ENCODE measurements at places on chromosomes 16 and 17.

GRCh38 chr17:75345514-75346167 is 56.4 kb upstream of the SLC25A19 start:
- DNase-seq, result no peak

DNA sequence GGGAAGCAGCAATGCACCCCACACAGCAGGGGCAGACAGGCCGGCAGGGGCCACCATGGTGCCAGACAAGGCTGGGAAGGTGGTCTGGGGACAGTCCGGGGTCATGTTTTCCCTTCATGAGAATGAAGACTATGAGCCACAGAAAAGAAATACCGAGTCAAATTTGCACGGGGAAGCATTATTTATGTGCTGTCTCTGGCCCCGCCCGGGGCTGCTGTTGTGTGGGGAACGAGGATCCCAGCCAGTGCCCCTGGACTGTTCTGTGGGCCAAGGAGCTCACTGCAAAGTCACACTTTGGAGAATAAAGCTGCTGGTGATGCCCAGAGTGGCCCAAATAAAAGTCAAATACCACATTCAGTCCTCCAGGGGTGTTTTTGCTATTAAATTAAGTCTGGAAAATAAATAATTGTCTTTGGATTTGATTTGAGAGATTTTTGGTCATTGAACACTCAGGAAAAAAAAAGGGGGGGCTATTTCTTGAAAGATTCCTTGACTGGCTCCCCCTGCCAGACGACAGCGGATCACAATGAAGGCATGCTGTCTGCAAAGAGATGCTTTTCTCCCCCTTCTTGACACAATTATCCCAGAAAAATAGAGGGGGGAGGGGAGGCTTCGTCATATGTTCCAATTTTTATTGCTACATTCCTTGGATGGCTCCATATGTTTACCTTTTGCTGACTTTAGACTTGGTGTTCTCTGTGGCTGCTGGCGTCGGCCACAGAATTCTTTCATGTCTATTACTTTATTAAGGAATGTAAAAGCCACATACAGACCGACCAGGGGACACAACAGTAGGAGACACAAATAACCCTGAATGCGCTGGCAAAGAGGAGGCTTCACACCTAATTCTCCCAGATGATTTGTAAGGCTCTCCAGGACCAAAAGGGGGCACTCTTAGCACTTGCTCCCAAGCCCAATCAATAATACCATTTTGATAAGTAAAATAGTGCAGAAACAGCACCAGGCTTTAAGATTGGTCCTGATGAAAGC is 27.1 kb upstream of the ANKFN1 start:
- DNase-seq, result no peak

GRCh38 chr17:46092991-46093390 is 93.9 kb downstream of the STH start:
- DNase-seq, result no peak

DNA sequence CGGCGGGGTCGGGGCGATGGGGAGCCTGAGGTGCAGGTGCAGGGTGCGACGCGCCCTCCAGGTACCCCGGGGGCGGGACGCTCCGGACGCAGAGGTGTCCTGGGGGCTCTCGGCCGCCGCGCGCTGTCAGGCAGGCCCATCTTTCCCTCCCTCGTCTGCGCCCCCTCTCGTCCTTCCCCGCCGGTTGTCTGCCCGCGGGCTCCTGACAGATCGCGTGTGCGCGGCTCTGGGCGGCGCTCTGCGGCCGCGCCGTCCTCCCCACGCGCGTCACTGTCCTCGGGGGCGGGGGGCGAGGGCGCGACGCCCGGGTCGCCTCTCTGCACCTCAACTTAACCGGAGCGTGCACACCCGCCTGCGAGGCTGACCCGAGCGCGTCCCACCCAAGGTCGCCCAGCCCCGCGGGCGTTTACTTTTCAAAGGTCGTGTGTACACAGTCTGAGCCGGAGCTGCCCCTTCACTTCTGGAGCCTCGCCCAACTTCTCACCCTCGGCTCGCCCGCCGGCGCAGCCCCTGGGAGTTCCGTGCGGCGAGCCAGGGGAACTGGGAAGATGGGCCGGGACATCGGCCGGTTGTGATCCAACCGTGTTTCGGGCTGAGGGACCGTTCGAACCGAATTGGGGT is 512 bp downstream of the AKAP1 start:
- no peak for DNase-seq

DNA sequence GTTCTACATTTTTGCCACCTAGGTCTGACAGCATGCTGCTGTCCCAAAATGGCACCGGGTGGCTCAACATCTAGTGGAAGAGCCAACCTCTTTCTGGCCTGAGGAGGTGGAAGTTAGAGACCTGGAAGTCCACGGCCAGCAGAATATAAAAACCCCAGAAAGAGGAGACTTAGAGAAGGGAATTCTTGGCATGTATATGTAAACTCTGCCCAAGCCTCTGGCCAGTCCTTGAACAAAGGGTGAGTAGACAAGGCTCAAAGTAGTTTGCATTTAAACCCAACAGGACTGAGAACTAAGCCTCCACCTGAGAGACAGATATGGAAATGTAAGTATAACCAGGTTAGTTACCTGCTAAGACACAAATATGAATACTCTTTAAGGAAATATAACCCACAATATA is 210.3 kb downstream of the GRIN2A start:
- no peak for DNase-seq

DNA sequence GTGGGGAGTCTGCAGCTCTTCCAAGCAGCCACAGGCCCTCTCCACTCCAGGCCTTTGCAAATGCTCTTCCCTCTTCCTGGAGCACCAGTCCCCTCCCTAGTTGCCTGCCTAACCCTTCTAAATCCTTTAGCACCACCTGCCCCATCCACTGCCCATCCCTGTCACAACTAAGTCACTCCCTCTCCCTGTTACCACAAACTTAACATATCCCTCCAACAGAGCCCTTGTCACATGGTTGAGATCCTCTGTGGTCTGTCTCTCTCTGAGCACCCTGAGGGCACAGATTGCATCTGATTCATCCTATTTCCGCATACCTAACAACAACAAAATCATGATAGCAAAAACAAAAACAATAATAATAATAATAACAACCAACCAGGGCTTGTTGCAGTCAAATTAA is 11.0 kb upstream of the BEAN1 start:
- no peak for DNase-seq

- DNase-seq, result peak; percentile 28
These were observed 621 bp downstream of the KCNJ2 start for GRCh38 chr17:70169709-70170597.
